Body of pancreas (tissue), 4 donors: ENCODE measurements at places on chromosomes 5 and 9. TPM values are rescaled to one million over a fixed set of nuclear protein-coding genes. Genes with fewer than 3 reads are reported as not detected.

SEMA5A gene
- 3.4 TPM for total RNA-seq

CDC20B gene
- total RNA-seq: not detected

MOB3B gene
- total RNA-seq: 6.0 TPM

TMEM215 gene
- total RNA-seq: not detected

PPIC gene
- 31.0 TPM for total RNA-seq

HTR1A gene
- total RNA-seq: not detected

- DNase-seq: no peak
These were observed 1.2 kb downstream of the EXOC3 start for GRCh38 chr5:444226-444625.

GRCh38 chr5:67238191-67238590 is 41.6 kb upstream of the CD180 start:
- no peak for DNase-seq
